ENCODE measurements at places on chromosomes 6 and 20.
A peak's percentile ranks its signal among the peaks of the same experiment; 100 is the strongest.

GRCh38 chr6:142913511-142914047 is 31.4 kb downstream of the HIVEP2 start:
- DNase-seq, result no peak

DNA sequence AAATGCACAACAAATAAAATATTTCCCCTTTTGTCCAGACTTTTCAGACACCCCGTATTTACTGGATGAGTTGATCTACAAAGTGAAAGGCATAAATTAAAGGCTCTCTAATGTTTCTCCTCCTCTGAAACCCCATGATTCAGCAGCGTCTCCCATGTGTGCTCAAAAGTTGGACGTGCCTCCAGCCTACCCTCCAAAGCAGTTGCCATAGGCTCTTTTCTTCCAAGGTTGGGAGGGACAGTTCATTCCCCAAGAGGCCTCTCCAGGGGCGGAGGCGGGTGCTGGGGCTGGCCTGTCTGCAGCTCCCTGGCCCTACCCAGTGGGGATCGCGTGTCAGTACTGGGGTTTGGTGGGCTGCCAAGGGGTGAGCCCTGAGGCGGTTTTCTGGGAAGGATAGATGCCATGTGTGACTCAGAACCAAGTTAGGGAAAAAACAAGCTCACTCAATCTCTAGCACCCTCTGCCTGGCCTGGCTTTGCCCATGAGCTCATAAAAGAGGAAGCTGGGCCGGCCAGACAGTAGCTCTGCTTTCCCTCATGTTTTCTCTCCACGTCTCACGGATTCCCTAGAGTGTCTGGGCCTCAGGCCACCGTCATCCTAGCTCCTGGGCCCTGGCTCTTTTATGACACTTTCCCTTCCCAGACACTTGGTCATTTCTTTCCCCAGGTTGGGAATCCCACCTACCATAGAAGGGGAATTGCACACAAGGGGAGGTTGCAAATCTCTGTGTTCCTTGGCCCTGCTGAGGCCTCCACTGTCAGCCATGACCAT is 8.0 kb upstream of the IER3 start:
- DNase-seq, result peak; percentile 84

GRCh38 chr6:90494067-90494780 is 92.6 kb downstream of the MAP3K7 start:
- peak; percentile 67 for DNase-seq

DNA sequence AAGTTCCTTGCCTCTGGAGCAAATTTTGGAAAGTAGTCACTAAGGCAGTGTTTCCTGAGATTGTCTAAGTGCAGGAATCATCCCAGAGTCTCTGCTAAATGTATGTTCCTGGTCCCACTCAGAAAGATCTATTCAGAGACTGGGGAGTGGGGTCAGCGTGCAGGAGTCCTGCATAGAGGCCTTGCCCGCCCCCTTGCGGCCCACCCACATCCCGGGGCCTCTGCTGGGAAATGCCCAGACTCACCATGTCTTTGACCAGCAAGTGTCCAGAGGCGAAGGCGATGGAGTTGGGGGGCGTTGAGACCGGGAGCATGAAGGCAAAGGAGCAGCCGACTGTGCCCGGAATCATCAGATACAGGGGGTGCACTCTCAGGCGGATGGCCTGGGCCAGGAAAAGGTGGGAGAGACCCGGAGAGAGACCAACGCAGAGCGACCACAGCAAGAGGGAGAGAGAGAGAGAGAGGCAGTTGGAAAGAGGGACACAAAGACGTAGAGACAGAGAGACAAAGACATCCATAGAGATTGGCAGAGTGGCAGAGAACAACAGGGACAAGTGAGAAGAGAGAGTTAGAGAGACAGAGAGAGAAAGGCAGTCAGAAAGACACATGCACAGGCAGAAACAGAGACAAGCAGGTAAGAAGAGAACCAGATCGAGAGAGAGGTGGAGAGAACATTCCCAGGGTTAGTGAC is 12.9 kb upstream of the OCSTAMP start:
- no peak for DNase-seq

- peak; percentile 93 for DNase-seq
Measured at GRCh38 chr6:33425668-33426577, 6.1 kb downstream of the SYNGAP1 start.

DNA sequence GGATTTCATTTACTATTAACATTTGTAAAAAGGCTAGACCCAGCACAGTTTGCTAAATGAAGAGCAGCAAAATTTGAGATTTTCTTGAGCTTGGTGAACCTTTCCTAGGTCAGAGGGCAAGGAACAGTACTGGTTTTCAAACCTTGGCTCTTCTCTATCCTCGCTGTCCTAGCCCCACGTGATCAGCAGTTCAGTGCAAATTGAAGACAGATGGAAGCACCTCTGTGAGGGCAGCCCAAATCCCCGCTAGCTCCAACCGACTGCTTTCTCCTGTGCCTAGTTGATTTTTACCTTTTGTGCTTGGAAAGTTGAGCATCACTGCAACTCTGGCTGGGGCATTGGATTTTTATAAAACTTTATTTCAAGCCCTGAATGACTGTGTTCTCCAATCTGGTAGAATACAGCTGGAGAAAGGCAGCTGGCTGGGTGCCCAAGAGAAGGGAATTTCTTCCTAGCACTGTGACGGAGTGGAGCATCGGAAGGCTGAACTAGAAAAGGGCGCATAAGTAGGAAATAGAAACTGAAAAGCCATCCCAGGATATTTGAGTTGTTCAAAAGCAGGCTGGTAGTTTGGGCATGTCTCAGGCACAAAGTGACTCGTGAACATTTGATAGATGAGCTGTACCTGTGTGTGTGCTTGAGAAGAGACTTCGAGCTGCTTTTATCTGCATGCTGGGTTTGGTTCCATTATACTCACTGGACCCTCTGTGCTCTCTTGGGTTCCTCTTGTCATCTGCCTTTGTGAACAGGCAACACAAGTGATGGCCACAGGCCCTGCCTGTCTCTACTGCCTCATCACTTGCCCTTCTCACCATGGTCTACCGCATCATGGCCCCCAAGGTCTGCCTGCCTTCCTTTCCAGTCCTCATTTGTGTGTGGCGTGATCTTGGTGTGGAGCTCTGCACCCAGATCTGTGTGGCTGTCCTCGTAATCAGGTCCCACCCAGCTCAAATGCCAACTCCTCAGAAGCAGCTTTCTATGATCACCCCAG is 2.3 kb downstream of the RNF114 start:
- DNase-seq, result peak; percentile 48

DNA sequence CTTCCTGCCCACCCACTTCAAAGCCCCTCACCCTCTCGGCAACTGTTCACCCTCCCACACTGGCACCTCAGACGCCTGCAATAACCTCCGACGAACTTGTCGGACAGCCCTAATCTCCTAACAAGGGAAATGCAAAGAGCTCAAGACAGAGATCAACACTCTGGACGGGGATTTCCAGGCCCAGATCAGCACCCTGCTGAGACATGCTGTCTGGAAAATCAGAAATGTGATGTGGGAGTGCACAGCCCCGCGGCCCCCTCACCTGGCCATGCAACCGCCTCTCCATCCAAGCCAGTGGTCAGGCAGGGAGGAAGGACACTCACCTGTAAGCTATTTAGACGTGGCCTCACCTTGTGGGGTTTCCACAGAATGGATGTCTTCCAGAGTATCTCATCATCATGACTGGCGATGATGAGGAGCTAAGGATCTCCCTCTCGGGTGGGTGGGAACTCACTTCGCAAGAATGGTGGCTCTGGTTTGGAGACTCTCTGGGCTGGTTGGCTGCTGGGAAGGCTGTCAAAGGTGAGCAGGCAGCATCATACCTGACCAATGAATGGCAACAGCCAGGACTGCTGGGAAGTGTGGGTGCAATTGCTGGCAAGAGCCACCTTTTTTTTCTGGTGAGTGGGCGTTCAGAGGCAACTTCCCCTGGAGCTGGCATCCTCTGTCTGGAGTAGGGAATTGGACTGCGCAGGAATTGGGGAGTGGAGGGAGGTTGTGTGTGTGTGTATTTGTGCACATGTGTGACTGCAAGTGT is 28.1 kb upstream of the ADTRP start:
- DNase-seq, result no peak

GRCh38 chr6:2738373-2738979 is 12.2 kb downstream of the MYLK4 start:
- peak; percentile 88 for DNase-seq

- no peak for DNase-seq
Measured at GRCh38 chr6:167495506-167496401, 170.9 kb downstream of the TTLL2 start.

DNA sequence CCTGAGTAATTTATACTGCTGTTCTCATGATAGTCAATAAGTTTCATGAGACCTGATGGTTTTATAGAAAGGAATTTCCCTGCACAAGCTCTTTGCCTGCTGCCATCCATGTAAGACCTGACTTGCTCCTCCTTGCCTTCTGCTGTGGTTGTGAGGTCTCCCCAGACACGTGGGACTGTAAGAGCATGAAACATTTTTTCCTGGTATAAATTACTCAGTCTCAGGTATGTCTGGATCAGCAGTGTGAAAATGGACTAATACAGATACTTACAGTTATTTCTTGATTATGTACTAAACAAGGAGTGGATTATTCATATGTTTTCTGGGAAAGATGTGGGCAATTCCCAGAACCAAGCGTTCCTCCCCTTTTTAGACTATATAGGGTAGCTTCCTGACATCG is 1.9 kb upstream of the TRIM38 start:
- DNase-seq, result no peak

- no peak for DNase-seq
Measured at GRCh38 chr6:141548966-141549365, 583.8 kb upstream of the GJE1 start.

- DNase-seq, result no peak
Measured at GRCh38 chr6:129860908-129861665, at the start of gene TMEM244. TMEM244 (minus strand) TSS chr6:129861315; CDS start chr6:129861188, 127 bp downstream.

- no peak for DNase-seq
Measured at GRCh38 chr6:43812850-43813578, 43.0 kb downstream of the VEGFA start.

DNA sequence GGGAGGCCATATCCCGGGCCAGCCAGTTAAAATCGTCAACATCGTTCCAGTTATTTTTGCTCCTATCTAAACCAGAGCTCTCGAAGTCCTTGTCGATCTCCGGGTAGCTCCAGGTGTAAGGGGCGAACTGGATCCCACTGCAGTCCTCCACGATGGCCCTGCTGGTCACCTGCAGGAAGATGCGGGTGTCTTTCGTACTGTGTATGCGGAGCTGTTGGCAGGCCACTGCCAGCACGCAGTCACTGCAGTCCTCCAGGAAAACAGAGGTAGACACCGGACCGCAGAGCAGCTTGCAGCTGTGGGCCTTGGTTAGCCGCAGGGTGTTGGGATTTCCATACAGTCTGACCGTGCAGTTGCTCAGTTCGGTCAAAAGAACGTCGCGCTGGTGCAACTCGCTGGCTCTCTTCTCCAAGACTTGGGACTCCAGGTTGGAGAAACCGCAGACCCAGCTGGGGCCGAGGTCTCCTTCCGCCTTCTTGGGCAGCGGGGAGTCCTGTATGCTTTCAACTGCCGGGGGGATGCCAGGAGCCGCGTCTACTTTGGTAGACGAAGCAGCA is 742 bp downstream of the TBCC start:
- DNase-seq, result peak; percentile 26

- no peak for DNase-seq
Measured at GRCh38 chr6:33693186-33694105, 18.1 kb downstream of the UQCC2 start.

DNA sequence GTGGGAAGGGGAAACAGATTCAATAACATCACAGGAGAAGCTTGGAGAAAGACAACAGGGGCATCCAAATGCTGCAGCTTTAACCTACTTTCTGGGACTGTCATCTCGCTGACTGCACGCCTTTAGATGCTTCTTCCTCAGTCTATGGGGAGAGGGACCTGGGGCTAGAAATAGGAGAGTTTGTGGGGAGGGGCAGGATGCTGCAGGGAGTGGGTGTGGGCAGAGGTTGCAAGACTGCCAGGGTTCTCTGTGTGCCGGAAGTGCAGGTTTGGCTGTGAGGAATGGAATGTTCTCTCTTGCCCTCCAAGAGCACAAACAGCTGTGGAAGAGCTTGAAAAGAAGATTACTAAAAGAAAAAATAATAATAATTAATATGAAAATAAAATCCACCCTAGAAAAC is 93.2 kb downstream of the FOXO3 start:
- DNase-seq, result no peak

GRCh38 chr6:44075647-44076355 is 51.5 kb downstream of the MRPL14 start:
- DNase-seq, result no peak

DNA sequence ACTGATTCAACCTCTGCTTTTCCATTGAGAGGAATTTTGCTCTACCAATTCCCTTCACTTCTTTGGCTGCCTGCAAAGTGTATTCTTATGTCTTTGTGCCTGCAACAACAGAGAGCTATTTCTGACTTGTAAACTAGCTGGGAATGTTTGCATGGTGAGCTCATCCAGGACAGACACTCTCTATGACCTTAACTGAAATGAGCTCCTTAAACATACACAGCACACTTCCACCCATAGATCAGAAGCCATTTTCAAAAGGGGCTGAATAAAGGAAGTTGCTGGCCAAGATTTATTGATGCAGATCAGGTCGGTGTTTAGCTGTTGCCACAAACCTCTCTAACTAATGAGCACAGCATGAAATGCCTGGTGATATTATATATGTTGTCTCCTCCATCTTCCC is 377.7 kb downstream of the BTBD9 start:
- DNase-seq, result peak; percentile 46

DNA sequence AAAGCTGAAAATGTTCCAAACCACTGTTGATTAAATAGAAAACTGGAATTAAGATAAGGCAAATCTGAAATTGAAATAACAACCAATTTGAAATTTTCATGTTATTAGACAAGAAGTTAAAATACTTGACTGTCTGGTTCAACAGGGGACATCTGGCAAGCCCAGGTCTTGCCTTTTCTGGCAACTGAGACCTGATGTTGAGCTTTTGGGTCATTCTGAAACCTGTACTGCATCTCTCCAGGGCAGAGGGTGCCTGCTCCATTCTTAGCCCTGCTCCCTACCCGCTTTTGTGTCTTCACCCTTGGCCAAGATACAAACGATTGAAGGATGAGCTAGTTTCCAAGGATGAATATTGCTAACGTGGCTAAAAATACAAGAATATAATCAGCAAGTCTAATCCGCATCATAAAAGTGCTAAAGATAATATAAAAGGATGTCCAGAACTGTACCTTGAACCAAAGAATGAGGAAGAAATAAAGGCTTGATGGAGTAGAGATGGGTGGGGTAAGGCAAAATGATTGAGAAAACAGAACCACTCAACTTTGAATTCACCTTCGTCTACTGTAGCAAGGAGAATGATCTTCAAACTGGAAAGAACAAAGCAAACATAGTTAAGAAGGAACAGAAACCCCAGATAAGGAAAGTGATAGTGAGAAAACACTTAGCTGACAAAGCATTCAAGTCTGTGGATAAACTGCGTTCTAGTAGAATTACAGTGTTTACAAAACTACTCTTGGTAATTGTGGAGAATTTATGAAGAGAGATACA is 109.8 kb upstream of the MAN1A1 start:
- DNase-seq, result no peak

GRCh38 chr6:75301537-75301936 is 16.9 kb upstream of the TMEM30A start:
- DNase-seq, result no peak

- DNase-seq, result no peak
Measured at GRCh38 chr6:93819189-93819588, 399.8 kb upstream of the EPHA7 start.

Measured in A673 (cell line).